ENCODE measurements at places on chromosomes 3 and 15.

DNA sequence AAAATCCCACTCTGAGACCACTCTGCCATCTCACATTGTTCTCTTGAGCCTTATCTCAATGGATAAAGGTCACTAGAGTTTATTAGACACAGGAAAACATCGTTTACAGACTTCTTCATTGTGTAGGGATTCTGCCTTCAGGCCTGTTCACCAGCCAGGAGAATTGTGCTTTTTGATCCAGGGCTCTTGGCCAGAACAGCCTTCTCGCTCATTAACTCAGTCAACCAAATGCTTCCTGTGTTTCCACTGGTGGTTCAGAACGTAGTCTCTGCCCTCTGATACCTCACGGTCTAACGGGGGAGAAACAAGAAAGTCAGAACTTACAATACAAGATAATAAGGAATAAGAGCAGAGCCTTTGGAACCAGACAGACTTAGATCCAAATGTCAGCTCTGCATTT, 54.2 kb upstream of the TSEN2 start:
- DNase-seq: no peak

- peak; percentile 99 for DNase-seq
Measured at GRCh38 chr3:194761384-194761783, 75.7 kb downstream of the FAM43A start.

DNA sequence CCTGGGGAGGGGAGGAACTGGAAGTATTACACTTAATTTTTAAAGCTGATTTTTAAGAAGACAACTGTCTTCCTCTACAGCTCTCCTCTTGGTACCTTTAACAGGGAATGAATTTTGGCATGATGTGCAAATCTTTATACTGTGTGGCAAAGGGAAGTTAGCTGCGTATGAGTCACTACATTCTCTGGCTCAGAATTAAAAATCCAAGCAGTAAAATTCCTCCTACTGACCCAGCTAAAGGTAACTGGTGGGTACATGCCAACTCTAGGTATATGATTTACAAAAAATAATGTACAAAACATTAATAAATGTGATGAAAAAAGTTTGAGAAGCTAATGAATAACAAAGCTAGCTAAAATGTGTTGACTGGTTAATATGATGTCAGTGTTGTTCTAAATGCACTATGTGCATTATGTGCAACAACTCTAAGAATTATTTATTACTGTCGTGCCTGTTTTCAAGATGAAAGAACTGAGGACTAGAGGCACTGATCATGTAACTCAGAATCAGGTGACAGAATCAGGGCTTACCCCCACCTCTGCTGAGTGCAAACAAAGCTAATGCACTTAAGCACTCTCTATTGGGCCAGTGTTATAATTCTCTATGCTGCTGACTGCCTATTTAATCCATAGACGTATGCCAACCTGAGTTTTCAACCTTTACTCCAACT, 194.7 kb upstream of the CADPS start:
- peak; percentile 74 for DNase-seq

GRCh38 chr3:35894735-35895134, 255.4 kb downstream of the ARPP21 start:
- DNase-seq: no peak

DNA sequence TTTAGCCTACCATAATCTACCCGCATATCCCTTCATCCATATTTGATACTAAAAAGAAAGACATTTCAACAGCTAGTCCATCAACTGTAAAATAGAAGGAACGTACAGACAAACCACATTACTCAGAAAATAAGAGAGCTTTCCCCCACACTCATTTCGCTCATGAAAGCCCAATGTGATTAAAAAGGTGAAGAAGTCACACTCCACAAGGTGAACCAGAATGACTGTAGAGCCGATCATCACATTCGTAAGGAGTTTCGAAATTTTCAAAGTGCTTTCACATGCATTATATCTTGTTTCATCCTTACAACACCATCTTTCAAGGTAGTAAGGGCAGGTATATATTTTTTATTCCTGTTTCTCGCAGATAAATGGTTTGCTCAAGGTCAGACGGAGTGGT, 225.3 kb downstream of the FOXP1 start:
- no peak for DNase-seq

DNA sequence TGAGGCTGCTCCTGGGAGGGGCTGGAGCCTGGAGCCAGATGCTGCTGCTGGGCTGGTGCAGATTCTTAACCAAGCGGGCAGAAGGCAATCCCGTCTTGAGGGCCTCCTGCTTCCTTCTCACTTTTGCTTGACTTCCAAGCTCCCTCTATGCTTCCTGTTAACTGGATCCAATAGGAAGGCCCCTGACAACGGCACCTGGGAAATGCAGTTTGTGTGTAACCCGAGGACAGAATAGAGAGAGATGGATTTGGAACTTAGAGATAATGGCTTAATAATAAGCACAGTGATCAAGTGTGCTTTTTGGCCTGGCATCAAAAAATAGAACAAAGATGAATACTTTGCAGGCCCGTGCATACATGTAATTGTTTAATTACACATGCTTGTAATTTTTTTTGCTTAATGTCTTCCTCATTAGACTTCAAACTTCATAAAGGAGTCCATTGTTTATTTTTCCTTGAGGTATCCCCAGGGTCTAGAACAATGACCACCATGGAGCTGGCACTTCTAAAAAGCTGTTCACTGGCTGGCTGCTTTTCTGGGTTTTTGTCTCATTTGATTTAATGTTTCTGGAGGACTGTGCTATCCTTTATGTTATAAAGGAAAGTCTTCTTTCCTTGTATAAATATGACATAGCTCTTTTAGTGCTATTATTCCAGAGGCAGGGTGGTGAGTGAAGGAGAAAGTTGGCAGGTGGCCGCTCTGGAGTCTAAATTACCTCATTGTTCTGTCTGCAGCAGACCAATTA, 63.3 kb upstream of the MITF start:
- DNase-seq: peak; percentile 14

DNA sequence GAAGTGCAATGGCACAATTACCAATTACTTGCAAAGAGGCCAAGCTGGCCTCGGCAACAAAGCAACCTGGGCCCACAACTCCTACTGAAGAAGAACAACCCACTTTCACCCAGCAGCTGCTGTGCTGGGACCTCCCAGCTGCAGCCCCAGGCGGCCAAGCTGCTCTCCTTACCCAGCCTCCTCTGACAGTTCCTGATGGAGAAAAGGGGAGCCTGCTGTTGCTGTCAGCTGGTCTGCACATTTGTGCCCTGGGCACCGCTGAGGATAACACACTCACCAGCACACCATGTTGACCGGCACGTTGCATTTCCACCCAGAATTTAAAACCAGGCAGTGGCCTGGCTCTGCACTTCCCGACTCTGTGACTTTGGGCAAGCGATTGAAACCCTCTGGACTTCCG, 33.6 kb downstream of the SSUH2 start:
- DNase-seq: no peak

DNA sequence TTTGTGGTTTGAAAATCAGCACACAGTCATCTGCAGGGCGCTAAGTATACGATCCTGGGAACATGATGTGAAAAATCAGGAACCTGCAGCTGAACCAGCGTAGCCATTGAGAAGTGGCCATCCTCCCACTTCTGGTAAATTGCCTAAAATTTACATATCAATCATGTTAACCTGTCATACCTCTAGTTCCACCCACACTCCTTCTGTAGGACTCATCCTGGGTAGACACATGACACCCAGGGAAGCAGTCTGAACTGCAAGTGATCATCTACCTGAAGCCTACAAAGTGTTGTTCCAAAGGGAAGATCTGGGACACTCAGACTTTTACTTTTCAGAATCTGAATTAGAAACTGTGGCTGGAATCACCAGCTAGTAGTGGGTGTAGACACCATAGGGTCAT, 5.5 kb upstream of the PSMD6 start:
- no peak for DNase-seq

- DNase-seq: peak; percentile 37
Measured at GRCh38 chr3:123067689-123068600, 1.1 kb downstream of the PDIA5 start.

- no peak for DNase-seq
Measured at GRCh38 chr3:47433796-47434195, 41.9 kb downstream of the SCAP start.

DNA sequence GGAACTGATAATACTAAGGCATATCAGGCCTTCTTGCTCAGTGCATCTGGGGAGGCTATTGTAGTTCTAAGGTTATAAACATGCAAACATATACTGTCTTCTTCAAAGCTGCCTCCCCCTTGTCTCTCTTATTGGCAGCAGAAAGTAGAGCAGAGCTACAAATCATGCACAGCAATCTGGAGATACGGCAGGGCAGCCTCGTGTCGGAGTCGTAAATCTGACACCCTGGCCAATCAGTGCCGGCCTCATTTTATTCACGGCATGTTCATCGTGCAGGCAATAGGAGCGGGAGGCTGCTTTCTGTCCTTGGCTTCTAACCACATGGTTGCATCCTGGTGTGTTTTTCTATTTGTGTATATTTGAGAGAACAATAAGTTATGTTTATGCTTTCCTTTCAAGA, 300.2 kb upstream of the CNTN6 start:
- no peak for DNase-seq

GRCh38 chr15:41622901-41623300, 37.3 kb upstream of the MGA start:
- DNase-seq: no peak

DNA sequence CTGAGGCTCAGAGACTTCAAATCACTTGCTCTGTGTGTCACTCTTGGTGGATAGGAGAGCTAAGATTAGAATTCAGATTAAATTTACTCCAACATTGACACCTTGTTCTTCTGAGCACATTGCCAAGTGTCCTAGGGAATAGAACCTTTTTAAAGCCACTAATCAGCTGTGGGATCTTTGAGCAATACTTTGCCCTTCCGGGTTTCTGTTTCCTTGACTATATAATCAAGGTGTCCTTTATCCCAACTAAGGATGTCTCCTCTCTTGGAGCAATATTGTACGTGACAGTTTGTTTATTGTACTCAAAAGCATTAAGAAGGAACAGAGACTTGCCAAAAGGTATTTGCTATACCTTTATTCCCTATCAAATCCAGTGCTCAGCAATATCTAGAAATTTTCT, 170.9 kb upstream of the CADPS start:
- no peak for DNase-seq

- no peak for DNase-seq
Measured at GRCh38 chr3:197908957-197909701, 40.9 kb upstream of the RPL35A start.

GRCh38 chr15:35963326-35963725, 417.4 kb upstream of the DPH6 start:
- peak; percentile 61 for DNase-seq

DNA sequence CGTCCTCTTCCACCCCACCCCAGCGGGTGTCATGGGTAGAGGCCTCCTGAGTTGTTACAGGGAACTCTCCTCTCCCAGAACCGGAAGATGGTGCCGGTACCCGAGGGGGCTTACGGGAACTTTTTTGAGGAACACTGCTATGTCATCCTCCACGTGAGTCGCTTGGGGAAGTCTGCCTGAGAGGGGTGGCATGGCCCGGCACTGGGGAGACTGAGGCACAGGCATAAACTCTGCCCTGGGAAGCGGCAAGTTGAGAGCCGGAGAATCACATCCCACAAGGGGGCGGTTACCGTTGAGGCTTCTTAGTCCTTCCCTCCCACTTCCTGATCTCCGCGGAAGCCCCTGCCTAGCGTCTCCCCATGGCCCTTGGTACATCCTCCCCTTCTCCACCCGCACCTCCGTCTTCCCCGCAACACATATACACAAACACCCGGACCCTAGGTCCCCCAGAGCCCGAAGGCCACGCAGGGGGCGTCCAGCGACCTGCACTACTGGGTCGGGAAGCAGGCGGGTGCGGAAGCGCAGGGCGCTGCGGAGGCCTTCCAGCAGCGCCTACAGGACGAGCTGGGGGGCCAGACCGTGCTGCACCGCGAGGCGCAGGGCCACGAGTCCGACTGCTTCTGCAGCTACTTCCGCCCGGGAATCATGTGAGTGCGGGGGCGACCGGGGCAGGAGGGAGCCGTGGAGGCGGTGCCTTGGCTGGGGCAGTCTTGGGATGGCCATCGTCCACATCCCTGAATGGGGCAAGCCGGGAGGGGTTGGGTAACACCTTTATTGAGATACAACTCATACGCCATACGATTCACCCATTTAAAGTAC, 3.4 kb downstream of the VILL start:
- DNase-seq: no peak

DNA sequence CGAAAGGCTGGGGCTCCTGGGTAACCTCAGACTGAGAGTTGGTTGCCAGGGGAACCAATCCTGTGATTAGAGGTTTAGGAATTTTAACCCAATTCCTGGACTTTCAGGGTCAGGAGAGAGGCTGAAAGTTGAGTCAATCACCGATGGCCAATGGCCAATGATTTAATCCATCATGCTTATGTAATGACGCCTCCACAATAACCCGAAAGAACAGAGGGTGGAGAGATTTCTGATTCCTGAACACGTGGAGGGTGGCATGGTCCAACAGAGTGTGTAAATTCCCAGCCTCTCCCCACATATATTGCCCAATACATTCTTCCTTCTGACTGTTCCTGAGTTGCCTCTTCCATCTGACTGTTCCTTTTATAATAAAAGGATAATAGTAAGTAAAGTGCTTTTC, 137.2 kb upstream of the CBLB start:
- no peak for DNase-seq

GRCh38 chr3:38119248-38119544, 17.7 kb downstream of the ACAA1 start:
- DNase-seq: no peak

DNA sequence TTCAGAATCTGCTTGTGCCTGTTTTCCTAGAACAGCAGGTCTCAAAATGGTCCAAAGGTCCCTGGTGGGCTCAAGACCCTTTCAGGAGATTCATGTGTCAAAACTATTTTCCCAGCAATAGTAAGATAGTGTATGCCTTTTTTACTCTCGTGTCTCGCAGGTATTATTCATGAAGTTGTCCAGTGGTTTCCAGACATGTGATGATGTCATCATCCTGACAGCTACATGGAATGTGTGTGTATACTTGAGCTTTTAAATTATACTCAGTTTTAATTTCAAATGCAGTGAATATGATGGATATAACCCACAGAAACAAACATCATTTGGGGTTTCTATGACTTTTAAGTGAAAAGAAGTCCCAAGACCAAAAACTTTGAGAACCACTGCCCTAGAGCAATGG, 288.6 kb downstream of the NTRK3 start:
- DNase-seq: no peak

All from NCI-H69 (cell line).